ENCODE measurements at places on chromosomes 7 and 10.

DNA sequence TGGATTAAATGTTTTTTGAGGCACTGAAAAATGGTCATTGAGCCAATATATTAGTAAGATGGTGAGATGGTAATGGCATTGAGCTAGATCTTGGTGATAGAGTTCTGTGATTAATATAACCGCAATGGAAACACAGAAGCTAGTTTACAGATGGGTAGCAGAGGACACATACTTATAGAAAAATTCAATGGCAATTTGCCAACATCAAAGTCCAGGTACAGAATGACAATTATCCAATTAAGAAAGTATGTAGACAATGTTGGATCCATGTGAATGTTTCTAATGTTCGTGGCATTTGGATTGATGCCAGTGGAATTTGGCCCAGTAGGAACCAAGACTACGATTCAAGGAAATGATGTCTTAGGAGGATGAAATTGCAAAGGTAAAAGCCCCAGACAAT lies 187.8 kb downstream of the GNAT3 start:
- peak; percentile 77 for DNase-seq

GRCh38 chr10:71270301-71271220 lies 48.5 kb upstream of the SLC29A3 start:
- peak; percentile 78 for DNase-seq

- DNase-seq = peak; percentile 55
Observed at GRCh38 chr7:127895814-127896280, 135.4 kb downstream of the LRRC4 start.

GRCh38 chr10:132965411-132966057 lies 23.2 kb upstream of the CFAP46 start:
- DNase-seq = no peak

- DNase-seq = no peak
Observed at GRCh38 chr10:127069436-127069835, 127.0 kb downstream of the INSYN2A start.

DNA sequence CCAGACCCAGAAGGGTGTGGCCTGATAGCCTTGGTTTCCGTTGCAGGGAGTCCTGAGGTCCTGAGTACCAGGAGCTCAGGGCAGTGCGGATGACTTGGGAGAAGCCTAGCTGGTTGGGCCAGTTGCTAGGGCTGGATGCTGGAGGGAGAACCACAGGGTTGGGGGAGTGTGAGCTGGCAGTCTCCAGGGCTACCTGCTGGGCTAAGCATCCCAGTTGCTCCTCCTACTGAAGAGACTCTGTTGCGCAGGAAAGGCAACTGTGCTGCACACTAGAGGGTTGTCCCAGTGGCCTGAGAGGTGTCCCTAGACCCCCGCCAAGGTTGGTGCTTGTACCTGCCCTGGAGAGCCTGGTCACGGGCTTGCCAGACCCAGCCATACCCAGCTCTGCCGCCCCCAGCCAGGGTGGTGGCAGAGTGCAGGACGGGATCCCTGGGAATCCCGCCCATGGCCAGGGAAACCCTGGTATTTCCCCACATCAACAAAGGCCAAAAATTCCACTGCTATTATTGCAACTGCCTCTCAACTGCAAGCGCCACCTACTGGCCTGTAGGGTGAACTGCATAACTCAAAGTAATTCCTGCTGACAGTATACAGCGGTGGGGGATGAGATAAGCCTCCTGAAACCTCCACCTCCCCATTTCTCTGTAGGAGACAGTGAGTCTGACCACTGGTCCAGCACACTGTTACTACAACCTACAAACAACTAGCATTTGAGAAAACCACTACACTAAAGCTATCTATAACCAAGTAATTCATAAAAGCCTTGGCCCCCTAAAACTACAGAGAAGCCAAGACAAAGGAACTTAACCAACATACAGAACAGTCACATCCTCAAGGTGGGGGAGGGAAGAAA lies 67.6 kb upstream of the DDC start:
- peak; percentile 61 for DNase-seq

- no peak for DNase-seq
Observed at GRCh38 chr7:149196705-149197171, 1.4 kb downstream of the ZNF282 start.

GRCh38 chr7:130648580-130648979 lies 20.0 kb downstream of the COPG2 start:
- no peak for DNase-seq

DNA sequence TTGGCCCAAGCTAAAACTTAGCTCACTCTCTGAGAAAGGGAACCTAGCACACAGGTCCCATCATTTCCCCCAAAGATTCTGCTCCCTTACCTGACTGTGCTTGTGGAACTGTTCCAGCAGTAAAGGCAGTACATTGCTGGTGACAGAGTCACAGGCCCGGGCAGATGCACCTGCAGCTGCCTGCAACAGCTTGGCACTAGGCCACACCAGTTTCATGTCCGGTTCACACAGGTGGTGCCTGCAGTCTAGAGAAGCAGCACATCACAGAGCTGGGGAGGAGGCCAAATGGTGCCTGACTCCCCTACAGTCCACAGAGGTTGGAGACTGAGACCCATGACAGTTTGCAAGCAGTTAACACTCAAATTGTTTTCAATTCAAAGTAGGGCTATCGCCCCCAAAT lies 22.2 kb downstream of the ZDHHC16 start:
- no peak for DNase-seq

DNA sequence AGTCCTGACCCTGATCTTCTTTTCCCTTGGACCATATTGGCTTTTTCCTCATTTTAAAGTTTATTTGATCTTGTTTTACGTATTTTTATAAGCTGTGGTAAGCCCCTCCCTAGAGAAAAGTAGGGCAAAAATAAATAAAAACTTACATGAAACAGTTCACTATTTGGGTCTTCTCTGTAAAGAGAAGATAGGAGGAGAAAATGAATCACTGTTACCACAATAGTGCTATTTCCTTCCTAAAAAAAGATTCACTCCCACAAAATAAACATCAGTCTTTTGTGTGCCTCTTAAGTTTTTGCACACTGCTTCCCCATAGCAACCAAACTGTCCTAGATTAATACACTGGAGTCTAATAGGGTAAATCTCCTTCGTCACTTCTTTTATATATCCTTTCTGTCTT lies 1.4 kb upstream of the SVIL start:
- DNase-seq = peak; percentile 73

DNA sequence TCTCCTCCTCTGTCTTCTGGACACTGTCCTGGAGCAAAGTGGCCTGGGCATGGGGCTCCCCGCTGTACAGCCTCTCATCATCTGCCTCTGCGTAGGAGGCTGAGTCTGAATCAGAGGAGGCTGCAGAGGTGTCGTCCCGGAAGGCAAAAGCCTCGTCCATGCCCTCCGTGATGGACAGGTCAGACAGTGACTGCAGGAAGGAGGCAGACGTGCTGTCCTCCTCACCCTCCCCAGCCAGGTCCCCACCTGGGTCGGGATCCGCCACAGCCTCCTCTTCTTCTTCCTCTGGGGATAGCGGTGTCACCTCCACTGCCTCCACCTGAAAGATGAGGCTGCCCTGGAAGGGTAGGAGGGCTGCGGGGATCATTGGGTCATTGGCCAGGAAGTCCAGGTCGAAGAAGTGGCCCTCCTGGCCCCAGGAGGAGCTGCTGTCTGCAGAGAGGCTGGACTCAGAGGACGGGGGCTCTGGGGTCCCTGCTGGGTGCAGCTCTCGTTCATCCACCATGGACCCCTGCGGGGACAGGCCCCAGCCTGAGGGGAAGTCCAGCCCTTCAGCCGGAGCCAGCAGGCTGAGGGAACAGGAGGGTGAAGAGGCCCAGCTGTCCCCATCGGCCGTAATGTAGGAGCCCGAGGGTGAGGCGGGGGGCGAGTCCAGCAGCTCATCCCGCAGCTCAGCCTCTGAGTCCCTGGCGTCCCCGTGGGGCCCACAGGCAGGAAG lies 3.7 kb downstream of the NACAD start:
- no peak for DNase-seq

GRCh38 chr7:51850126-51850525 lies 533.5 kb upstream of the COBL start:
- DNase-seq = no peak
